HCT116 (cell line): ENCODE measurements at places on chromosomes 1 and 21. TPM values are rescaled to one million over a fixed set of nuclear protein-coding genes. Genes with fewer than 3 reads are reported as not detected.

DNA sequence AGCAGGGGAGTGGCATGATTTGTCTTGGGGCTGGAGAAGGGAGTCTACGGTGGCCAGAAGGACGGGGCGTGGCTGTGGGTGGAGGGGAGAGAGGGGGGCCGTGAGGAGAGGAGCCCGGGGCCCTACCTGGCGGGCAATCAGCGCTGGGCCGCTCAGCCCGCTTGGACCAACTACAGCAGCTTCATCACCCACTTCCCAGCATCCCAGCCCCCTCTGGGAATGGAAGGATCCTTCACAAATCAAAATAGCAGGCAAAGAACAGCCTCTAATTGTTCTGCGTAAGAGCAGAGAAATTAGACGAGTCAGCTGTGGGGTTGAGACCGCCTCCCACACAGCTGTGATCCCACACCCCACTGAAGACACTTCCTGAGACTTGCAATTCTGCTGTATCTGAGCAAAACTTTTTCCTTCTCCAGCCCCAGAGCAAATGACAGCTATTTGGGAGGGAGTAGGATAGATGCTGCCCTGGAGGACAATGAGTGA lies 43.5 kb downstream of the OPRD1 start:
- no peak for DNase-seq
- no peaks in the 10 kb centered on the region for H3K36me3 ChIP-seq
- H3K4me1 ChIP-seq = 0 out of 2 replicates have a peak, but pooled peaks cover 3% of the 10 kb centered on the region
- H3K27me3 ChIP-seq = no peaks in the 10 kb centered on the region

DNA sequence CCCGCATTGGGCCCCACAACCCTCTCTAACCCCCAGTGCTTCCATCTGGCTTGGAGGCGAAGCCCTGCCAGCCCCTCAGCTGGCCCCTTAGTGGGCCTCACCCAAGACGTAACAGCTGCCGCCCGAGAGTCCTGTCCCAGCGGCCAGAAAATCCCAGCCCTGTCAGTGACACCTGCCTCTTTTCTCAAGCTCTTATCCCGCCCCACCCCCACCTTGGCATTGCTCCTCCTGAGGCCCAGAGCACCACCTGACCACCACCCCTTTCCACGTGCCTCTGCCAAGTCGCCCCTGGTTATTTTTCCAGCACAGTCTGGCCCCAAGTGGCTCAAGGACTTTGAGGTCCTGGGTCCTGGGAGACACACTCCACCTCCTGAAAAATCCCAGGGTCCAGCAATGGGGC lies 5.9 kb upstream of the CTRC start:
- H3K27ac ChIP-seq = no peak overlapping the region
- no peaks in the 10 kb centered on the region for H3K36me3 ChIP-seq
- DNase-seq = no peak
- H3K4me1 ChIP-seq = no peaks in the 10 kb centered on the region
- H3K27me3 ChIP-seq = no peaks in the 10 kb centered on the region

GRCh38 chr21:35423709-35424108 lies 374.6 kb upstream of the RUNX1 start:
- DNase-seq = no peak
- no peaks in the 10 kb centered on the region for H3K36me3 ChIP-seq
- H3K27me3 ChIP-seq = no peaks in the 10 kb centered on the region

- DNase-seq = peak; percentile 58
- H3K4me3 ChIP-seq = no peak overlapping the region
- peak overlapping the region; percentile 42 for H3K27ac ChIP-seq
- H3K27me3 ChIP-seq = no peaks in the 10 kb centered on the region
- H3K36me3 ChIP-seq = no peaks in the 10 kb centered on the region
Observed at GRCh38 chr1:29639741-29640427, 403.6 kb downstream of the PTPRU start.

- H3K27me3 ChIP-seq = no peaks in the 10 kb centered on the region
- no peak overlapping the region for H3K27ac ChIP-seq
- H3K4me3 ChIP-seq = no peak overlapping the region
- H3K36me3 ChIP-seq = peaks cover 36% of the 10 kb centered on the region
- no peak for DNase-seq
- no peaks in the 10 kb centered on the region for H3K4me1 ChIP-seq
Observed at GRCh38 chr1:183550915-183551314, 39.3 kb downstream of the NCF2 start.

AMY1C gene
- total RNA-seq = not detected
